ENCODE measurements at places on chromosomes 5 and 9. TPM values are rescaled to one million over a fixed set of nuclear protein-coding genes. Genes with fewer than 3 reads are reported as not detected.

GRCh38 chr9:116800074-116800473, 113.0 kb downstream of the TRIM32 start:
- DNase-seq = no peak

The PFDN1 gene
- polyA plus RNA-seq = 74.9 TPM

- no peak for DNase-seq
These were observed 155.5 kb upstream of the NUDT12 start for GRCh38 chr5:103718108-103718507.

DNA sequence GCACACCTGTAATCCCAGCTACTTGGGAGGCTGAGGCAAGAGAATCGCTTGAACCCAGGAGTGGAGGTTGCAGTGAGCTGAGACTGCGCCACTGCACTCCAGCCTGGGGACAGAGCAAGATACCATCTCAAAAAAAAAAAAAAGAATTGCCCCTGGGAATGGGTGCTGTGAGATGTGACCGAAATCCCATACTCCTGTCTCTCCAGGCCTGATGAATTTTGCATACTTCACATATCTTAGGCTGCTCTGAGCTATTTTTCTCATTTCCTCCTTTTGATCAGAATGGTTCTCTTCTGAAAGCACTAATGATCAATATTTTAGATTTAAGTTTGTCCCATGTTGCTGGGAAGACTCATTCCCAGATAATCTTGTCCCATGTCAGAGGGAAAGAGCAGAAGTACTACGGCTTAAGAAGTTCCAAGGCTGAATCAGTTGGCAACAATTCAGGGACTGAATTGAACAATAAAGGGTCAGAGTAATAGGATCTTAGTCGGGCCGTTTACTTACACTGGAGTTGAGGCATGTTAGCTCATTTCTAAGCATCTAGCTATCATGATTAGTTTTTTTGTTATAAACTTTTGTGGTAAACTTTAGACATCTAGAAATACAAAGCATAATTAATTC, 44.2 kb upstream of the TENT2 start:
- DNase-seq = no peak

DNA sequence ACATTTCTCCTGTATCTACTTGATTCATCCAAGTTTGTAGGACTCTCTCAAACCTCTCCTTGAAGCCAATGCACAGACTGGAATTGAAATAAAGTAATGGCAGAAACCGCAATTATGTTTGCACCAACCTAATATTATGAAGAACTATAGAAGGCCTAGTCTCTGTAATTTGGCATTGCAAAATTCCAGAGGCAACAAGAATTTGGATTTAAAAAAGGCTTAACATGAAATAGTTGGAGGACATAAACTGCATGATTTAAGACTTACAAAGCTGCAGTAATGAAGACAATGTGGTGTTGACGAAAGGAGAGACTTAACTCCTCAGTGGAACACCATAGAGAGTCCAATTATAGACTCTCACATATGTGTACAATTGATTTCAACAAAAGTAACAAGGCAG, 117.8 kb upstream of the MINAR2 start:
- DNase-seq = peak; percentile 34

- no peak for DNase-seq
These were observed 374.9 kb upstream of the TRPC7 start for GRCh38 chr5:136740228-136740627.

DNA sequence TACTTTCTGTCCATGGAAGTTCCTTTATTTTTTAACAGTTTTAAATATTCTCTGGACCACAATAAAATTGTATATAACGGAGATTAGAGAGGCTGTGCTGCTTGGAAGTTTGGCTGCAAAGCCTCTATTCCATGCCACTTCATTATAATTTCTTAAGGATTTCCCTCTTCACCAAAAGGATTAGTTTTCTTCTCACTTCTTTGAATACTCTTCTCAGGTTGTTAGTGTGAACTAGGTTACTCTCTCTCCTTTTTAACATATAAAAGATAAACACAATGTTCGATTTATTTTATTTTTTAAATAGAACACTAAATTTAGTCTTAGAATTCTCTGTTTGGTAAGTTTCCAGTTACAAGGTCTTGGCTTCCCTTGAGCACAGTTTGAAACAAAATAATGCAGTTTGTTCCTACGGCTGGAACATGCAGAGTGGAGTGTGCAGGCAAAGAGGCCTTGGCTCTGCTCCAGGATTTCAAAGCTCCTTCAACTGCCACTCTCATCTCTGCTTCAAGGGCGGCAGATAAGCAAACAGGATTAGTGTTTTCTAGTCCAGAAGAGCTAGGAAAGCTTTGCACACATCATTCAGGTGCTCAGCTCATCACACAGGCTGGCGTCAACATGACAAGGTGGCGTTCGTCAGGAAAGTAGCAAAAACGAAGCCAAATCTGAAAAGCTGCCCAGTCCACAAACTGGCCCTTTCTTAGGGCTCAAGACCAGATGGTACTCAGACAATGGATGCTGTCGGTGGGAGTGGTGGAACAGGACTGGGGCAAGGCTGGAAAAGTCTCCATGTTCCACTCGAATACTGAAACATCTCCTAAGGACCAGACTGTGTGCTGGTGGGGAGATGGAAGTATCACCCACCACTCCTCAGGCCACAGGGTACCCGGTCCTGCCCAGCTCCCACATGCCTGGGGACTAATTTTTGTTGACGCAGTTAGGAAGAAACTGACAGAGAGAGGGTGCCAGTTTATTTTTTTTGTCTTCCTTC, 286.6 kb downstream of the CRB2 start:
- peak; percentile 73 for DNase-seq

DNA sequence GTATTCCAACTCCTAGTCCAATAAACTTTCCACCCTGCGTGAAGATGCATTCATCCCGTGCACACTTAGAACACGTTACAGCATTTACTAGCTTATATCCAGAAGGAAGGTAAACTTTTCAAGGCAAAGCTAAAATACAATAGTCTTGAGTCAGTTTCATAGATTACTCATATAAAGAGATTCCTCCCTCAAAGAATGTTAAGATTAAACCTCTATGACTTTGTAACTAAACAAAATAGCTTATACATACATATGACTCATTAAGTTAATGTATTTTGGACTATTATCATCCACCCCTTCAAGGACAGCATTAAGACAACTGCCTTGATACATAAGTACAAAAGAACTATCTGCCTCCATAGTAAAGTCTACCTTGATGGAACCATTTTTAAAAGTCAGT, 36.1 kb downstream of the TLE1 start:
- DNase-seq = no peak

The TNIP1 gene
- polyA plus RNA-seq = 92.5 TPM

The LHX2 gene
- 0.87 TPM for polyA plus RNA-seq

DNA sequence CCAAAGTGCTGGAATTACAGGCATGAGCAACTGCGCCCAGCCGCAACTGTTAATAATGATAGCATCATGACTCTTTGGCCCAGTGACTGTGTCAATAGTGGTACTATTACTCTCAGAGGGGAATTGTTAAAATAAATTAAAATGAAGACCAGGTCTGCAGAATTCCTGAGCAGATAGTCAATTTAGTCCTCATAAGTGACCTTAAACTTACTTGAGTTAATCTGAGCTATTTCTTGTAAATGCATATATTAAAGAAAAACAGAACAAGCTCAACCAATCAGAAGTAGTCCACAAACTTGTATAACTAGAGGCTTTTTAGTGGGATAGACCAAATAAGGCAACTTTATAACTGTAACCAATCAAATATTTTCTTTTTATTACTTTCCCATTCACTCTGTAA, 1.7 kb upstream of the RECK start:
- no peak for DNase-seq

DNA sequence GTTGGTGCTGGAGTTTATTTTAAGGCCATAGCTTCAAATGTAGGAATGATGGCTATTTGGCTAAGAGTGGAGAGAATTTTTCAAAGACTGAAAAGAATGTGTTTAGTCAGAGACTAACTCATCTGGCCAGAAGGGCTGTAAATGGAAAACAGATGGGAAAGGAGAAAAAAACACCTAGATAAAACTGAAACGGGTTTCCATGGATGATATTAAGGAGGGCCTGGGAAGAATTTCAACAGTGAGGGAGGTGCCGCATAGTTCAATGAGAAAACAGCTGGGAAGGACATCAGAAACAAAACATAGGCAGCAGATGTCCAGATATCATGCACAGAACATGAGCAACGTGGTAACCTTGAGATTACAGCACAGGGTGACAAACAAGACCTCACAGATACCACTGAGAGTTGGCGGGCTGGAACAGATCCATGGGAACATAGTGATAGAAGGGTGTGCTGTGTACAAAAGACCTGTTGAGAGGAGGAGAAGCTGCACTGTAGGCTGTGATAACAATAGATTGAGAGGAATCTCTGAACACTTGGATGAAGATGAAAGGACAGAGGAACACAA, 31.2 kb upstream of the RAD23B start:
- DNase-seq = peak; percentile 97

The RHOBTB3 gene
- 88.5 TPM for polyA plus RNA-seq

DNA sequence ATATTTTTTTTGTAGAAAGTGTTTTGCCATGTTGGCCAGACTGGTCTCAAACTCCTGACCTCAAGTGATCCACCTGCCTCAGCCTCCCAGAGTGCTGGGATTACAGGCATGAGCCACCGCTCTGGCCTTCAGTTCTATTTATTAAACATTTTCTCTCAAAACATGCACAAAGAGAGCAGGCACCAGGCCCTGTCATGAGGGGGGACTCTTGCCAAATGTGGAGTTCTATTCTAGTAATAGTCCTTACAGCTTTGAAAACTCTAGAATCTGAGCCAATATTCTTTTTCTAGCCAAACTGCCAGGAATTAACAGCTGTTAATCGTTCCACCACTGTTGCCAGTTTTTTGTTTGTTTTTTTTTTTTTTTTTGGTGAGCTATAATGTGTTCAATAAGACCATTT, 124.6 kb downstream of the TARS1 start:
- DNase-seq = peak; percentile 91

DNA sequence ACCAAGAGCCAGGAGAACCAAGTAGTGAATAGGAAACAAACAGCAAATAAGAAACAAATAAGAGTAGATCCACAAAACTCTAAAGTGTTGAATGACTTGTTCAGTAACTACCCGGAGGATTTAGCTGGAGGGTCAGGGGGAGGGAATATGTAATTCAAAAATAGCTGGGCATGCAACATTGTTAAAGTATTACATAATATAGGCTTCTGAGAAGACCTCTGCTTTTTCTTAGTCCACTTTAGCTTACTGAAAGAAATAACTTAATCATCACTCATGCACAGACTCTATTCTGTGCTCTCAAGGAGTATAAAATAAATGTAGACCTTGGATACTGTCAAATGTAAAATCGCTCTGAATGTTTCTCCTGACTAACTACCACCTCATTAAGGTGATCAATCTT, 183.2 kb upstream of the POU5F2 start:
- no peak for DNase-seq

- DNase-seq = peak; percentile 46
These were observed 62.8 kb upstream of the SUB1 start for GRCh38 chr5:32522429-32523143.

GRCh38 chr9:129328355-129329042, 150.4 kb upstream of the IER5L start:
- DNase-seq = peak; percentile 92

DNA sequence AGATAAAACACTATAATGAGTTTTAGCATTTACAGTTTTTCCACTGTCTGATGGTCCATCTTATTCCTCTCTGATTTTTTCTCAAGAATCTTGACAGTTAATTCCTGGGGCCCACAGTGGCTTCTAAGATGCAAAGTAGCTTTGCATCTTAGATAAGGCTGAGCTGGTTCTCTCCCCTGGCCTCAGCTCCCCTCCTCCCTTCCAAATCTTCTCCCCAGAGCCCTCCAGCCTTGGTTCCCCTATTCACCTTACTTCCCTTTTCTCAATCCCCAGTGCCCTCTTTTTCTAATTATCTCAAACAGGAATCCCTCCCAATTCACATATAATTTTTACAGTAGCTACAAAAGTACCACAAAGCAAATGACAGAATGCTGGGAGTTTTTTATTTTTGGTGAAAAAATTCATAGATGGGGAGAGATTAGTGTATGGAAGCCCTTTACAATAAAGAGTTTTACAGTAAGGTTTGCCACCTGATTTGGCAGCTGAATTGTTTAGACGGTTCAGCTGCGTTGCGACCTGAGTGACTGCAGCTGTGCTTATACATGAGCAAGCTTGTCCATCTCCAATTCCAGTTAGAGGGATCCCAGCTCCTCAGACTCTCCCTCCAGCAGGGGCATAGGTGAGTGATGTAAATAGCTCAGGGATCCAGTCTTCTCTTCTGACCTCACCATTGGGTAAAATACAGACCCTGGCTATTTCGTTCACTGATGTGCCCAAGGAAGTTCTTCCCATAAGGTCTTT, 51.4 kb upstream of the CKMT2 start:
- DNase-seq = peak; percentile 42

- no peak for DNase-seq
These were observed 23.1 kb upstream of the TRPC7 start for GRCh38 chr5:136388474-136388873.

DNA sequence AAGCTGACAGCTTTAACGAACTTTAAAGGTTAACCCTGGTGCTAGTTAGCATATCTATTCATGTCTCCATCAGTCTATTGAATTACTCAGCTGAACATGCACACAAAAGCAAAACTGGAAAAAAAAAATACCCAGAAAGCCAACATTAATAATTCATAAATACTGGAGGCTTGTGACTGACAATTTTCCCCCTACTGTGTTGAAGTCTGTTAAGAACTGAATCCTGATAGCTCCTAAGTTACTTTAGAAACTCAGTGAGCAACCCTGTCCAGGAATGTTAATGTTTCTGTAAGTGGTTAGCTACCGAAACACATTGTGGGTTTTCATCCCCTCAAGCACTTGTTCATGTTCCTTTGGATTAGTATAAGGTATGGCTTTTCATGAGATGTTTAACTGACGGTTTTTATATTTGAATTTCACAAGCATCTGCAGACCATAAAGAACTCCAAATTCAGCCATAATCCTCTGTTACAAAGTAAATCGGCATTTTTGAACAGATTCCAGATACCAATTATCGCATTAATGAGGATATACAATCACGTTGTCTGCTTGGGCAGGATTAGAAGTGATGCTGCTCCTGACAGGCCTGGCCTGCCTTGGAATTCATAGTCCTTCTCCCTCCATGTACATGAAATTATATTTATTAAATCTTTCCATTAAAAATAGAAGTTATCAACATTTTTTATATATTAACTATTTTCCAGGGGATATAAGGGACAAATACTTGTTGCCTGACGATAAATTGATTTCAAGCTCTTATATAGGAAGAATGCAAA, 331.2 kb downstream of the TLE4 start:
- DNase-seq = no peak

The ACSL6 gene
- 0.63 TPM for polyA plus RNA-seq

Measured in muscle of leg (tissue), 16 donors.